ENCODE measurements at places on chromosomes 6 and 20.

- no peak for DNase-seq
Observed at GRCh38 chr20:62244644-62245108, 6.4 kb downstream of the OSBPL2 start.

- DNase-seq, result no peak
Observed at GRCh38 chr6:86079938-86080337, 437.3 kb upstream of the SYNCRIP start.

GRCh38 chr20:957544-957943 is 41.4 kb upstream of the ANGPT4 start:
- DNase-seq, result no peak

DNA sequence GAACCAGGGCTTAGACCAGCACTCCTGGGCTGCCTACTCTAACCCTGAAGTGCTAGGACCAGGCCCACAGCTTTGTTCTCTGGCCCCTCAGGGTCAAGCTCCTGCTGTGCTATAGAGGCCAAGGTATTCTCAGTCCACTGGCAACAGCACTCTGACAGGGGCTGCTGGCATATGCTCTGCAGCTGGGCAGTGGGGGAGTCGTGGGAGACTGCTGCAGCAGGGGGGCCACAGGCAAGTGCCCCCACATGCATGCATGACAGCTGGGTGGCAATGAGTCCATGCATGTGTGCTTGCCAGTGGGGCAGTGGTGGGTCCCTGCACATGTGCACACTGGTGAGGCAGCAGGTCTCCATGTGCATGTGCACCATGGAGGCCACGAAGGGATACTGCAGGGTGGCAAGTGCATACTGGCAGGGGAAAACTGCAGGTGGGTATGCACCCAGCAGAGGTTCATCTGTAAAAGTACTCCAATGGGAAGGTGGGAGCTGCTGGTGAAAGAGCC is 364.9 kb upstream of the IRAK1BP1 start:
- no peak for DNase-seq

- no peak for DNase-seq
Observed at GRCh38 chr20:48375804-48376203, 452.0 kb downstream of the PREX1 start.

GRCh38 chr6:148616841-148617240 is 130.0 kb upstream of the UST start:
- DNase-seq, result no peak

GRCh38 chr20:37928996-37929682 is 26.2 kb downstream of the VSTM2L start:
- no peak for DNase-seq

DNA sequence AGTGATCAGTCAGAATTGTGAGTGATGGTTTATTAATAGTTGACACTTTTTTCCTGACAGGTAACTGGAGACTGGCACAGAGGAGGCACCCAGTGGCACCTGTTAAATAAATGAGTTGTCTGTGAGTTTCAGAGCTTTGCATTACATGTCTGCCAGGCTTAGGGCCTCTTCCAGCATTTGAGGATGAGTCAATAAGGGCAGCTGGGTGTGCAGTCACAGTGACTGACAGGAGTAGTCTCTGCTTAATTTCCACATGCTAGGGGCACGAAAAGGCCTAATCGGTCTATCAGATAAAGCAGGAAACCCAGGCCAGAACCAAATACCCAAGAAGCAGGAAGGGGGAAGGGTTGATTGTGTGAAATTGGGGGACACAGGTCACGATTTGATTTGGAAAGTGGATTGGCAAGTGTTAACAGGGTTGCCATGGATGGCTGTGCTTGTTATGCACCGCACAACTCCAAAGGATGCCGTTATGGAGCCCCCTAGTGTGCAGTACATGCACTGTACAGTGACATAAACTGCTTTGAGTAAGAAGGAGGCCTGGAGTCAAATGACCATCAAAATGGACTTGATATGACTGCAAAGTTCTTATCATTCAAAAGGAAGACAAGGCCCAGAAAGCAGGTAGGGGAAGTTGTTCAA is 111.9 kb upstream of the GGTLC1 start:
- DNase-seq, result no peak

DNA sequence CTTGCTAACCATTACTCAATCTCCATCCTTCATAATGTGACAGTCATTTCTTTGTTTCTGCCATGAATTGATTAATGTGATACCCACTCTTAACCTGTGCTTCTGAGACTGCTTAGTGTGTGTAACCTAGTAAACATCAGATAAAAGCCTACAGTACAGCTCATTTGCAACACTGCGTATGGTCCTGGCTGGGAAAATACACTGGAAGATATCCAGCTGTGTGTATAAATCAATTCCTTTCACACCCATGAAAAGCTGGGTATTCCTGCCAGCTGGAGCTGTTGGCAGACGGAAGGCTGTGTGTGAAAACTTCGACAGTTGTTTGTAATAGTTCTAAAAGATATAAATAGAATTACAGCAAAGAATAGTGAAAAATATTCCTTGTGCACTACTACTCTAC is 509.2 kb downstream of the FRK start:
- no peak for DNase-seq

DNA sequence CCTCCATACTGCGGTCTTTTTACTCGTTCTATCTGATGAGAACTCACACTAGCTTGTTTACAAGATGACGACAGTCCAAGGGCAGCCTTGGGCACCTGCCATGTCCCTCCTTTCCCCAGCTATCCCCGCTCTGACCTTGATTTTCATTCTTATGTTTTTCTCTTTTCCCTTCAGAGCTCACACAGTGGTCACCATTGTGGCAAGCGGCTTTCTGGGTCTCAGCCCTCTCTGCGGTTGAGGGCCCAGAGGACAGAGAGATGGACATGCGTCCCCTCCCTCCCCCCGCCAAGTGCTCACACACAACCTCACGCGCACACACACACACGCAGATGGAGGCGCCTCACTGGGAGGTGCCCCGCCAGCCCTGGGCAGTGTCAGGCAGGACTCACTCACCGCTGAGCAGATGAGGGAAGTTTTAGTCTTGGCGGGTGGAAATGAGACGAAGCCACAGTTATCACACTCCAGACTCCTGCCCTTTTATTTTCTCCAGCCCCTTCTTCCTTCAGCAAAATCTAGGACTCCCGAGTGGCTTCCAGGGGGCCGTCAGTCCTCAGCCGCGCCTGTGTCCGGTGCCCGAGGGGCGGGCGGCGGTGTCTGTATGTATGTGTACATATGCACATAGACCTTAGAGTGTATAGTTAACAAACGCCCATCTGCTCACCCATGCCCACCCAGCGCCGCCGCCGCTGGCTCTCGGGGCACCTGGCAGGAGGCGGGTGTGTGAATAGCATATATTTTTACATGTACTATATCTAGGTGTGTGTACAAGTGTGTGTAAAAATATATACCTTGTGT is 13.8 kb upstream of the MYL9 start:
- no peak for DNase-seq

DNA sequence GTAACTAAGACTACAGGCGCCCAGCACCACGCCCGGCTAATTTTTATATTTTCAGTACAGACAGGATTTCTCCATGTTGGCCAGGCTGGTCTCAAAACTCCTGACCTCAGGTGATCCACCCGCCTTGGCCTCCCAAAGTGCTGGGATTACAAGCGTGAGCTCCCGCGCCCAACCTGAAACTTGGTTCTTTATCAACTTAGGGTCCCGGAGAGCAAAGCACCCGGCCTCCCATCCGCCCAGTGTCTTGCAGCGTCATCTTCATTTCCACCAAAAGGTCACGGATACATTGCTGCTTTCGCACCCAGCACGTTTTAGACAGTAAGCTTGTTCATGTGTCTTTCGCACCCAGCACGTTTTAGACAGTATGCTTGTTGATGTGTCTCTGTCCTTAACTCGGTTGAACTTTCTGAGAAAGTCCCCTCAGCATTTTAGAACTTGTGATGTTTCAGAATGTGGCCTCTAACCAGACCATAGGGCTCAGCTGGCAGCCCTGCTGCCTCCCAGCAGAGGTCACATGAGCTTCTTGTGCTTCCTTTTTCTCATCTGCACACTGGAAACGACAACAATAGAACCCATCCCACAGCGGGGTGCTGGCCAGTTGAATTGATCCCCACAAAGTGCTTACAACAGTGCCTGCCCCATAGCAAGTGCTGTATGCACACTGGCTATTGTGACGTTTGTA is 48.8 kb downstream of the PRR18 start:
- DNase-seq, result no peak

- DNase-seq, result no peak
Observed at GRCh38 chr6:168153553-168153952, 74.5 kb upstream of the FRMD1 start.

- no peak for DNase-seq
Observed at GRCh38 chr6:132814716-132815570, 574 bp downstream of the RPS12 start.

DNA sequence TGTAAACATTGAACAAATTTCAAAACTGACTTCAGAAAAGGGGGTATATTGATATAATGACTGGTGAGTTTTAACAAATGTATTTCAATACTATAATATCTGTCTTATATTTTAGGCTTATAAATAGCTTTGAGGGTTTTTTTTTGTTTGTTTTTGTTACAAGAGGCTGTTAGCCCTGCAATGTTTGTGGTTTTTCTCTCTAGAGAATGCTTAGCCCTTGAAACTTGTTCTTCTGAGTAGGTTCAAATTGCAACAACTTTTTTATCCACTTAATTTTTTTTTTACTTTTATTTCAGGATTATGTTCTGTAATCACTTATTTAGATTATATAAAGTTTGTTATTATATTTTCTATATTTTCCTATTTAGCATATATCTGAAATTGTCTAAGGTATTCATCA is 333.2 kb downstream of the RIMS1 start:
- DNase-seq, result no peak

DNA sequence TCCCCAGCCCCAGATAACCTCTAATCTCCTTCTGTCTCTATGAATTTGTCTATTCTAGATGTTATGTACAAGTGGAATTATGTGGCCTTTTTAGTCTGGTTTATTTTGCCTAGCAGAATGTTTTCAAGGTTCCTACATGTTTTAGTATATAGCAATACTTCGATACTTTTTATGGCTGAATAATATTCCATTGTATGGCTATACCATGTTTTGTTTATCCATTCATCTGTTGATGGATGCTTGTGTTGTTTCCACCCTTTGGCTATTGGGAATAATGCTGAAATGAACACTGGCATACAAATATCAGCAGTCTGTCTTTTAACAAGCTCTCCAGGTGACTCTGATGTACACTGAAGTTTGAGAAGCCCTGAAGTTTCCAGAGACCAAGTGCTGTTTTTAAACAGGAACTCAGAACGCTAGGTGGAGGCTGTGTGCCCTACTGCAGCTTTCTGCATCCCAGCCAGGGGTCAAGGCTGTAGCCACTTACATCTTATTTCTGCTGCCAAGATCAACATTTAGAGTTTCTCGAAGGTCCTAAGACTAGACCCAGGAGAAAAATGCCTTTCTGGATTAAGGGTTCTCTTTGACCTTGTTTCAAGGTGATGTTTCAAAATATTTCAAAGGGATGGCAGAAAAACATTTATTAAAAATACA is 123.0 kb downstream of the SOBP start:
- DNase-seq, result no peak

DNA sequence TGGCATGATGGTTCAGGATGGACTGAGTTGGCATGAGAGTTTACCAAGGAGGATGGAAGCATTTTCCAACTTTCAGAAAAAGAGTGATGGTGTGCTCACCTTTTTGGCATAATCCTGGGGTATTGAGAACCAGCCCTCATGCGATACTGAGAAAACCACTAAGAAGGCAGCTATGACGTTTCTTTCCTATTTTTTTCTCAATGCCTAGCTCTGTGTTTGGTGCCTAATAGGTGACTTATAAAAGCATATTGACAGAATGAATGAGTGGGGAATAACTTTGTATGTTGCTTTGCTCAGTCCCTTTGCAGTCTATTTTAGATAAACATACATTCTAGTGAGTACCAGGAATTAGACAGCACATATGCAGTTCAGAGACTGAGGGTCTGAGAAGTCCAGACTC is 816.3 kb downstream of the DHX35 start:
- DNase-seq, result no peak

GRCh38 chr6:5125152-5126006 is 40.2 kb downstream of the PPP1R3G start:
- no peak for DNase-seq

- DNase-seq, result no peak
Observed at GRCh38 chr20:48656661-48657211, 171.1 kb downstream of the PREX1 start.

- DNase-seq, result no peak
Observed at GRCh38 chr6:1995636-1996035, 249.8 kb downstream of the GMDS start.

- no peak for DNase-seq
Observed at GRCh38 chr20:19937651-19938420, 79.3 kb upstream of the NAA20 start.

- DNase-seq, result no peak
Observed at GRCh38 chr6:144756469-144756868, 471.3 kb downstream of the UTRN start.

DNA sequence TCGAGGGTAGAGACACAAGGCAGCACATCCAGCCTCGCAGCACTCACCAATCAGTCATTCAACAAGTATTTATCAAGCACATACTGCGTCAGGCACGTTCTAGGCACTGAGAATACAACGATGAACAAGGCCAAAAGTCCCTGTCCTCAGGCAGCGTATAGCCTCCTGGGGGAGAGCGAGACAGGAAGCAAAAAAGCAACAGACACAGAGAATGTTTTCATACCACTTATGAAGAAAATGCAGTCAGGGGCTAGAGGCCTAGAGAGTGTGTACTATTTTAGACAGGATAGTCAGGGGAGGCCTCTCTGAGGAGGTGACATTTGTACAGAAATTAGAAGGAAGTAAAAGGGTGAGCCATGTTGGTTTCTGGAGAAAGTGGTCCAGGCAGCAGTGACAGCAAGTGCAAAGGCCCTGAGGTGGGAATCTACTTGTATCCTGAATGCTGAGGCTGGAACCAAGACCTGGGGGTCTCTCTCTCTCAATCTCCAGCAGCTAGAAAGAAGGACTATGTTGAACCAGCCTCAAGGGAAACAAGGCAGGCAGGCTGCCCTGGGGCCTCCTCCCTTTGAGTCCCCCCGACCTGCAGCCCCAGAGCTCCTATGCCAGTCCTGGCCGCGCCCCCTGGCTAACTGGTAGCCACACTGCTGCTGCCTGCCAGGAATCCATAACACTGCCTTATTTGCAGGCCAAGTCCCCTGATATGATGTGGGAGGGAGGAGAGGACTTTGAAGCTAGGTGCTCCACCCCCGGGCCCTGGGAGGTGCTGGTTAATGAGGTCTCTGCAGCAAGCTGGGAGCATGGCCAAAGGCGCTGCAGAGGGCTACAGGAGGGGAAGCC is 151.2 kb downstream of the GRM4 start:
- no peak for DNase-seq
